ENCODE measurements at places on chromosomes 11 and 22.

DNA sequence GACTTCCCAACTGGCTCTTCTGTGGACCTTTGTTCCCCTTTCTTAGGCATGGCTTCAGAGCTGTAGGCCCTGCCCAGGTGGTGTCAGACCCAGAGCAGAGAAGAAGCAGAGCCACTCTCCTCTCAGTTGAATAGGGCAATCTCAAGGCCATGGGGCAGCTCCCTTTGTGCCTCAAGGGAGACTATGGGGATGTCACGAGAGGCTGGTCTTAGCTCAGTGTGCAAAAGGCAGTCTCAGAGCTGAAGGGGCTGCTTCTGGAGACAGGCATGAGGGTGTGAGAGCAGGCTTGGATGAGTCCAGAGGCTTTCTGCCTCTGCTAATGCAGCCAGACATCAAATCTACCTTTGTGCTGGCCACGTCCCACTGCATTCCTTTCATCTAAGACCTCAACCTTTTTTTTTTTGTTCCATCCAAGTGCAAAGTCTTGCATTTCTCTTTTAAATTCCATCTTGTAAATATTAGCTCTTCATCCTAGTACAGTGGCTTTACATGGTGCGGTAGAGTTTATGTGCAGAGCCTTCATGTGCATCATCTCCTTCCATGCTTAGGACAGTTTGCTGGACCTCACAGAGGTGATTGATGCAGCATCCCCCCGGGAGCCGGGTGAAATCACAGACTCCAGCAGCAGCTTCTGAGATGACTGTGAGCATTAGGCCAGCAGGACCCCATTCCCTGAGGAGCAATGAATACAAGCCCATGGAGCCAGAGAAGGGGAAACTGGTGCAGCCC, 34.2 kb upstream of the FCHSD2 start:
- no peak for DNase-seq

DNA sequence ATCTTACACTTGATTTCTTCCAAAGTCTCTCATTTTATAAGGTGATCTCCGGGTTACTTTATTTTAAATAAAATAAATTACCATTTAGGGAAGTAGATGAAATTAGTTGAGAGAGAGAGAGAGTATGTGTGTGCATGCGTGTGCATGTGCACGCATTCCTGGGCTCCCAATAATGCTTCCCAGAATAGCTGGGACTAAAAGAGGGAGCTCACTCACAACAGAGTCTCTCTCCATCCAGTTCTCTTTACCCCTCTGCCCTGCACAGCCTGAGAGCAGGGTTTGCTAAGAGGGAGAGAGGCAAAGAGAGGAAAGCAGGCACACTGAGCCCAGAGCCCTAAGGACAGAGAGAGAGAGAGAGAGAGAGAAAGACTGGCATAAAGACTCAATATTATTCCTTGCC, 11.3 kb upstream of the TRIM44 start:
- no peak for DNase-seq

DNA sequence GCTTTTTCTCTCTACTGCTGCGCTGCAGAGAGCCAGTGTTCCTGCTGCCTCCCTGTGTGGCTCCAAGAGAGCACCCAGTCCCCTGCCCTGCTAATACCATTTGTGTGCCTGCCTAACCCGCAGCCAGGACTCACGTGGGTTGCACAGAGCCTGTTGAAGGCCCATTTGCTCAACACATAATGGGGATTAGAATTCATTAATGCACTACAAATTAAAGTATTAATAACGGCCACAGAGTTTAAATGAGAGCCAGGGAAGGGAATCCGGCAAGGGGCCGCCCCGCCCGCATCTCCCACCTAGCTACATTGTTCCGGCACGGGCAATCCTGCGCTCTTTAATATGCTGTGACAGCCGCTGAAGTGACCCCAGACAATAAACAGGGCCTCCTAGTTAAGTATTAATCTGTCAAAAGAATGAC, 211.3 kb downstream of the NXPE2 start:
- no peak for DNase-seq

DNA sequence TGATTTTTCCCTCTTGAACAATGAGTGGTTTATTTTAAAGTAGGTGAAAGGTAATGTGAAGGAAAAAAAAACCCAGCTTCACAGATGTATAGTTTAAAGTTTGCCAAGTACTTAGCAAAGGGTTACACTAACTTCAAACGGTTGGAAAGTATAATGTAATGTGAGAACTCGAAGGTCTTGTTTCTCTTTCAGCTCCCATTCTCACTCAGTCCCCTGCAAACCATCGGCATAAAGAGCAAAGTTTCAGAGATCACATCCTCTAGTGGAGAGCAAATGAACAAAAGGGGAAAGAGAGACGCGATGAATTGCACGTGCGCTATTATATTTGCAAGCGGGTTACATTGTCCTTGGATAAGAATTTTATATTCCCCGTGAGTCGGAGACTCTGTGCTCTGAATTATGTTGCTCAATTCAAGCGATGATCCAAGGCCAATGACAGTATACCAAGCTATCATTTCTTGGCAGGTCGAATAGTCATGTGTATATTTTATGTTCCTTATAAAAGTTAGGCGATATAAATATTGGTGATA, 37.6 kb upstream of the BIRC3 start:
- DNase-seq: no peak

DNA sequence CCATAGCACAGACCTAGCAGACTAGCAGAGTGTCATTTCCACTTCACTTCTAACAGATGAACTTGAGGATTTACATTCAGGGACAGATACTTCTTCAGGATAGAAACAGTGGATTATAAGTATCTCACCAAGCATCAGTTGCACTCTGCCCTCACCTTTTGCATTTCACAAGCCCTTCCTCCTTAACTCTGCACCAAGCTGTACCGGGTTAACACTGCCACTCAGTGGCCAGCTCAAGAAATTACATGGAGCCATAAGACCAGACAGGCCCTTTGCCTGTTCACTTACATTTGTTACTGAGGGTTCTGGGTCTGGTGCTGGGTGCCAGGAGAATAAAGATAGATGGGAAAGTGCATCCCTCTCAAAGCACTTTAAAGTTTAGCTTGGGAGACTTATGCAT, 309.8 kb downstream of the SHANK2 start:
- no peak for DNase-seq

DNA sequence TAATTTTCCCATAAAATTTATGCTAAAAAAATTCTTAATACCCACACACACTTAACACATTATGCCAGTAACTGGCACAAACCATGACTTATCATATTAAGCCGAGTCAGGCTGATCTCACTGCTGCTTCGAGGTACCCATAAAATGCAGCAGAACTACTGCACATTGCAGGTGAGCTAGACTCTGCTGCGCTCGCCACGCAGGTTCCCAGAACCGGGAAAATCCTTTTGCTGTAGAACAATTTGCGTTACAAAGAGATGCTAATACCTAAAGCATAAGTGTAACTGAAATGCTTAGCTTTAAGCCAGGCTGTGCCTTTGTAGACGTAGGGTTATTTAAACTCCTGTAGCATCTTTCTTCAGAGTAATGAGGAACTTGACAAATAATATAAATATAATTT, 200.3 kb downstream of the MSANTD4 start:
- DNase-seq: no peak

GRCh38 chr22:48841881-48842582, 985.6 kb downstream of the BRD1 start:
- no peak for DNase-seq

GRCh38 chr22:23272834-23273233, 92.5 kb downstream of the BCR start:
- DNase-seq: no peak

GRCh38 chr11:85718991-85719807, 33.2 kb upstream of the CCDC89 start:
- no peak for DNase-seq

GRCh38 chr22:40211476-40212054, 33.8 kb downstream of the TNRC6B start:
- DNase-seq: peak; percentile 68

DNA sequence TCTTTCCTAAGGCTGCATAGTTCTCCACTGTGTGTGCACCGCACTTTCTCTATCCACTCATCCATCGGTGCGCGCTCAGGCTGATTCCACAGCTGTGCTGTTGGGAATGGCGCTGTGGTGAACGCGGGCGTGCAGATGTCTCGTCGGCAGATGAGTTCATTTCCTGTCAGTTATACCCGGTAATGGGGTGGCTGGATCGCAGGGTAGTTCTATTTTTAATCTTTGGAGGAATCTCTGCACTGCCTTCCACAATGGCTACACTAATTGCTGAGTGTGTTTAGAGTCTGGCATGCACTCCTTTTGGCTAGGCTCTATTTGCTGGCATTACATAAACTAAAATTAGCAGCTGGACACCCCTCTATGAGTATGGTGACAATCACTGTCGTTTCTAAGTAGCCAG, 27.9 kb upstream of the KRTAP5-7 start:
- DNase-seq: no peak

- no peak for DNase-seq
Observed at GRCh38 chr22:37270928-37271650, 11.2 kb upstream of the CYTH4 start.

DNA sequence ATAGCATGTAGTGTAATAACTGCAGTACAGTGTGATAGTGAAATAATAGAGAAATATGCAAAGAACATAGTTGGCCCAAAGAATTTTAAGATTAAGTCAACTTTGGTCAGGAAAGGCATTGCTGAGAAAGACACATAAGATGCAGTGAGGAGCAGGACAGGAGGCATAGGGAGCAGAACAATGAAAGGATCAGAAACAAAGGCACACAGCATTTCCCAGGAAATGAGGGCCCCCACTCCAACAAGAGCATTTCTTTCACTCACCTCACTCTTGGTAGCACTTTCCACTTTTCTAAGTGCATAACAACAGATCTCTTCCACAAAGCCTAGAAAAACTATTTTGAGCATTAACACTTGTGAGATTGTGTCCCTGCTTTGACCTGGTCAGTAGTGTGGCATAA, 238.4 kb upstream of the FAT3 start:
- DNase-seq: no peak

DNA sequence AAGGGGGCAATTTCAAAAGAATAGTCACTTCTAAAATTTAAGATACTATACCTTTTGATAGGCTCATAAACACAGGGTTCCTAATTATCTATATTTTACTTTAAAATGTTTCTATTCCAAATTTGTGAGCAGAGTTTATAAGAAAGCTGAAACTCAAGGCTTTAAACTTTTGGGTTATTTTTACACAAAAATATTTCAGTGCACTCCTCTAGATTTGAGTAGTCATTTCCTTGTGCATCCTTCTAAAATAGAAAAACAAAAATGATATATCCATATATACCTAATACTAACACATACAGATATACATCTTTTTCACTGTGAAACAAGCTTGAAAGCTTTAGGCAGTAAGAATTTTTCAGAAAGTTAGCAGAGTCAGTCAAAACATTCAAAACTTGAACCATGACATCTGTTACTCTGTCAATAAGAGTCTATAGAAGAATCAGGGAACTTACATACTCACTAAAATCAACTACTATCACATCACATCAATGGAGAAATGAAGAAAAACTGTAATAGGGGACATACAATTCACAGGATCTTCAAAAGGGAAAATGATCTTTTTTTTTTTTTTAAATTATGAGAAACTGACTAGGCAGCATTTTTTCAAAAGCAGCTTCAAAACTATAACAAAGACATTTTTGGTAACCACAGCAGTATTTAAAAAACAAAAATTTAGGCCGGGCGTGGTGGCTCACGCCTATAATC, 5.1 kb downstream of the PHF21A start:
- DNase-seq: no peak

DNA sequence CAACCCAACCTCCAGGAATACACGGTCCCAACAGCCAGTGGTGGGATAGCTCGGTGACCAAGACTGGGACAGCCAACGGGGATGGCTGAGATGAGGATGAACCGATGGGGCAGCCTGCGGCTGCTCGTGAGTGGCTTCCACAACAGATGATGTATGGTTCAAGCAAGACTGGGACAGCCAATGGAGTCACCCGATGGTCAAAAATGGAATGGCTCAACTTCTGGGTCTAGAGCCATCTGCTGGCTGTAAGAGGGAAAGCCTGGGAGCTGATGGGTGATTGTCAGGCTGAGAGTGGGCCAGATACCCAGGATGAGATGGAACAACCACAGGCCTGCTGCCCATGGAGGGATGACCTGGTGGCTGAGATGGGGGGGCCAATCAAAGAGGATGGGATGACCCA, 35.5 kb downstream of the SYT7 start:
- no peak for DNase-seq

GRCh38 chr11:19929655-19930054, 217.0 kb downstream of the NAV2 start:
- no peak for DNase-seq

DNA sequence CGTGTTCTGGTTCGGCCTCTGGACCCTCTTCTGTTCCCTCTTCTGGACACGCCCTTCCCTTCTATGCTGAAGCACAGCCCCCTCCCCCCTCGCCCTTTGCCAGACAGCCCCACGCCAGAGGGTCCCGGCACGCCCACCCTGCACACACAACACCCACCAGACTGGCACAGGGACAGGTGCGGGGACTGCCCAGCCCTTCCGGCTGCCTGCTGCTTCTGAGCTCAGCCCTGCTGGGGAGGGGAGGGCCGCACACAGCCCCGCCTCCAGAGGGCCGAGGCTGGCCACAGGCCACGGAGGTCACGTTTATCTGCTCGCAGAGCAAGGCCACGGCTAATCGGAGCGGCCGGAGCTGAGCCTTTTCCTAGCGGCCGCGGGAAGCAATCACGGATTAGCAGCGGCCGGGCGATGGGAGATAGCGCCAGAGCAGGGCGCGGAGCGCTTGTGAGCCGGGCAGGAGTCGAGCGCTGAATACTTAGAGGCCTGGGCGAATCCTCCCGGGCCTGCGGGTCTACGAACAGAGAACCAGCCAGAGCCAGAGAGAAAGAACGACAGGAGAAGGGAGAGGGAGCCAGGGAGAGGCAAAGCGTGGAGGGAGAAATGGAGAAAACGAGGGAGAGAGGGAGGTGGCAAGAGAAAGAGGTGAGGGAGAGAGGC, 21.5 kb downstream of the OTUB1 start:
- peak; percentile 93 for DNase-seq

DNA sequence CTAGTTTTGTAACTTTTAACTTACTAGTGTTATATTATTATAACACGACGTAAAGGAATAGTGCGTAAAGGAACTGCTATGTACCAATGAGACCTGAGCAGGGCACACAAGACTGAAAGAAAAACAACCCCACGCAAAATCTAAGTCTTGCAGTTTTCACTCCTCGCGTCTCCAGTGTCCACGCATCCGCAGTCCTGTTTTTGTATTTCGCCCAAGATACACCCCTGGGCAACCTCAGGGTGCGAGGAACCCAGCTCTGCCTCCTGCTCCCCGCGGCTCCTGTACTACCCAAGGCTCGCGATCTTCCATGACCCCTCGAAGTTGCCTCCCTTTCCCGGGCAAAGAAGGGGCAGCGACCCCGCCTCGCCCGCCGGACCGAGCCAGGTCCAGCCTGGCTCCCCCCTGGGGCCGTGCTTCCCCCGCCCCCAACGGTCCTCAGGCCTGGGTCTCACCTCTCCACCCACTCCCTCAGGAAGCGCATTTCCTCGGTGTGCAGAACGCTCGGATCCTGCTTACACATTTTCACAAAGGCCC, 393 bp downstream of the ST13 start:
- DNase-seq: no peak

GRCh38 chr11:73760679-73761402, at the start of gene RAB6A:
RAB6A (minus strand) TSS chr11:73761074; CDS start chr11:73760635, 439 bp downstream.
- peak; percentile 100 for DNase-seq

- no peak for DNase-seq
Observed at GRCh38 chr11:33227578-33228261, 29.5 kb upstream of the HIPK3 start.
